Lung microvascular endothelial cell (primary cell): ENCODE measurements at places on chromosomes 1 and 21. TPM values are rescaled to one million over a fixed set of nuclear protein-coding genes. Genes with fewer than 3 reads are reported as not detected.

OBSCN gene
- 2.2 and 9.5 TPM in 2 replicates for total RNA-seq

DNA sequence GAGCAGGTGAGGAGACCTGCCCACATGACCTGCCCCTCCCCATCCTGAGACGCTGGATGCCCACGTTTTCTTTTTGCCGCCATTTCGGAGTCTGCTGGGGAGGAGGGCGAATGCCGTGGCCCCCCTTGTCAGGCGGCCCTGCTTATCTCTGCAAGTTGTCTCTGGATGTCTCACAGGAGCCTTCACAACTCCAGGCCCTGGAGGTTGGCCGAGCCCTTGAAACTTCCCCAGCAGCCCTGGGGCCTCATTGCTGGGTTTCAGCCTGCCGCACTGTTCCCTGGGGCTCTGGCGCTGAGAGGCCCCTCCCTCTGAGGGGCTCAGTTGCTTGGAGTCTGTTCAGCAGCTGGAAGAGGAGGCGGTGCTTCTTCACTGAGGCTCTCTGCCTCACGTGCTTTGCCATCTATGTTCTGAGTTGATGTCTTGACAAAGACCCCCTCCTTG, 29.8 kb upstream of the ZBTB21 start:
- no peak for DNase-seq

C1orf146 gene
- not detected in 2 replicates for total RNA-seq

DNA sequence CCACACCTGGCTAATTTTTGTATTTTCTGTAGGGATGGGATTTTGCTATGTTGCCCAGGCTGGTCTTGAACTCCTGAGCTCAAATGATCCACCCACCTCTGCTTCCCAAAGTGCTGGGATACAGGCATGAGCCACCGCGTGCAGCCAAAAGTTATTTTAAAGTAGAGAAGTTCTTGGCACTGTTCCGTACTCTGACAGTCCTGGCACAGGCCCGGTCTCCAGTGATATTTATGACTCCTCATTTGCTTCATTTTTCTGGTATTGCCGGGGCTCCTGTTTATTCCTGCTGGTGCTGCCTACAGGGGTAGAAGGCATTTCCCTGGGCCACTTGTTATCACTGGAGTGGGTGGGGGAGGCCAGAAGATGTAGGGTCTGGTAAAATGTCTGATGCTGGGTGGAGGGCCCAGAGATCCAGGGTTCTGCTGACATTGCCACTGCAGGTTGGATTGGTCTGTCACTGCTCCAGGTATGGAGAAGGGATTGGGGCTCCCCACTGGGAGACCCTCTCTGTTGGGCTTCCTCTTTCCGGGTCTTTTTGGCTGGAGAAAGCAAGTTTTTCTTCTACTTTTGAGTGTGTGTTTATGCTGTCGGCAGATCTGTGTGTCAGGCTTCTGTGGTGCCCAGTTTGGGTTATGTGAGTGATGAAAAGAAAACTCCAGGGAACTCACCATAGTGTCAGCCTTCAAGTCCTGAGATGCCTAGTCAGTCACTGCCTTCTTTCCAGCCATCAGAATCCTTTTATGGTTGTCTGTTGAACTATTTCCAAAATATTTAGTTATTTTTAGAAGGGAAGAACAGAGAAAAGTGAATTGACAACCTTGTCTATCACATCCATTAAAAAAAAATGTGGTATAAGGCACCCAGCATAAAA, 4.5 kb downstream of the MROH7 start:
- no peak for DNase-seq

CTBS gene
- total RNA-seq, result 3.1 and 4.6 TPM in 2 replicates

- no peak for DNase-seq
These were observed 24.0 kb downstream of the LRRC8D start for GRCh38 chr1:89844860-89845259.

DNA sequence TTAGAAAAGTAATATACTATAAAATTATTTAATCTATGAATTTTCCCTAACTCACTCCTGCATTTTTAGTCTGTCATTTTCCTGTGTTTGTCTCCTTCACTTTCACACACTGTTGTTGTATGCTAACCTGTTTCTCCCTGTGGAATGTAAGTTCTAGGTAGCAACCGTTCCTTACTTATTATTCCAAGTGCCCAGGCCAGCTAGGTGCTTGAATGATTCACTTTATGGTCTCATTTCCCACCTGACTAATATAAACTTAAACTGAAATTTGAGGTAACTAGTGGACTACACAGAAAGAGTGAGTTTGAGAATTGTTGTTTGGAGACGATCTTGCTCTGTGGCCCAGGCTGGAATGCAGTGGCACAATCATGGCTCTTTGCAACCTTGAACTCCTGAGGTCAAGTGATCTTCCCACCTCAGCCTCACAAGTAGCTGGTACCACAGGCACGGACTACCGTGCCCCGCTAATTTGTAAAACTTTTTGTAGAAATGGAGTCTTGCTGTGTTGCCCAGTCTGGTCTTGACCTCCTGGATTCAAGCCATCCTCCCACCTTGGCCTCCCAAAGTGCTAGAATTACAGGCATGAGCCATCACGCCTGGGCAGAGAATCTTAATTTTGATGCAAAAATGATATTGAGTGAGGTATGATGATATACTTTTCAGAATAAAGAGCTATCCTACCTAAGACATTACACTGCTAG, 1.9 kb downstream of the ZYG11B start:
- no peak for DNase-seq
